ENCODE measurements at places on chromosomes 1 and 21.

- DNase-seq = peak; percentile 8
These were observed 509.7 kb downstream of the AJAP1 start for GRCh38 chr1:5164158-5164557.

GRCh38 chr1:245292553-245292952 is 137.8 kb downstream of the KIF26B start:
- no peak for DNase-seq

DNA sequence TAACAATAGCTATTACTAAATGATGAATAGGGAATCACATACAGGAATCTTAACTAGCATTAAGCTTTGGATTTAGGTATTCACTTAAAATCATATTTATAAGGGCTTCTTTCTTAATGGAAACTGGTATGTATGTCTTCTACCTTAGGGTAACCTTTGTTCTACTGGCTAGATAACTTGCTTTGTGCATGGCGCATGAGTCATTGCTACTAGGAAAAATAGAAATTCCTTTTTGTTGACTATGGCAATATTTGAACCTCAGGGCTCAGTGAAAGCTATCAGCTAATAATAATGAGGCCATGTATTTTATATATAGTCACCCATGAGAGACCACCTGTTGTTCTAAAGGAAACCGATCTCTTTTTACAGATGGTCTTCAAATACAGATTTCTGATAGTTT is 72.5 kb downstream of the RPS6KC1 start:
- no peak for DNase-seq

GRCh38 chr21:33384841-33385331 is 18.3 kb upstream of the IFNGR2 start:
- peak; percentile 47 for DNase-seq

DNA sequence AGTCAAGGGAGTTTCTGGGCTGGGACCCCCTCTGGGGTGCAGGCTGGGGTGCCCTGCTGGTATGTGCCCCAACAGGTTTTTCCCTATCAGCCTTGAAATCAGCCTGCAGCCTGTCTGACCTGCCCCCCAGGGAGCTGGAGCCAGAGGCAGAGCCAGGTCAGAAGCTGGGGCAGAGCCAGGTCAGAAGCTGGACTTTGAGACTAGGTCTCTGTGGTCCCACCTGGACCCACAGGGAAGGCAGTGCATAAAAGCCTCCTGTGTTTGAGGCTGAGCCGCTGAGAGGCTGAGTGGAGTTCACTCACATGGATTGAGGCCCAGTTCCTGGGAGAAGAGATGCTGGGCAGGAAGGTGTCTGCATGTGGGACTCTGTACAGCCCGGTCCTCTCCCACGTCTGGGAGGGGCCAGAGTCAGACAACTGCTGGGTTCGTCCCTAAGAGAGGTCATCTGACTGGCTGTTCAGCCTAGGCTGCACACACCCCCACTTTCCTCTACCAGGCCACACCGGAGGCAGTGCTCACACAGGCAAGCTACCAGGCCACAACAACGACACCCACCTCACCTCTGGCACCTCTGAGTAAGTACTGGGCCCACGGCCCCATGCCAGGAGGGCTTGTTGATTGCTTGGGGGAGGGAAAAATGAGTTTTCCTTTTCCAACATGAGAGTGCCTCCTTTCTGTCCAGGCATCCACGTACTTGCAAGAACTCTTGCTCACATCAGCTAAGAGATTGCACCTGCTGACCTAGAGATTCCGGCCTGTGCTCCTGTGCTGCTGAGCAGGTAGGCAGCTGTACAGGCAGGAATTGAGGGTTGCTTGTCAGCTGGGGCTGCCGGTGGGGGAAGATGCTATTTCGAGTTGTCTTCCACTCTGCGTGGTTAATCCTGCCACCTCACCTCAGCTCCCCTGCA is at the start of gene ANXA9:
Gene ANXA9 (plus strand): TSS at position 488 of the 908 bp plus-strand sequence. CDS start 814 bp downstream, outside the sequence.
- DNase-seq = no peak

DNA sequence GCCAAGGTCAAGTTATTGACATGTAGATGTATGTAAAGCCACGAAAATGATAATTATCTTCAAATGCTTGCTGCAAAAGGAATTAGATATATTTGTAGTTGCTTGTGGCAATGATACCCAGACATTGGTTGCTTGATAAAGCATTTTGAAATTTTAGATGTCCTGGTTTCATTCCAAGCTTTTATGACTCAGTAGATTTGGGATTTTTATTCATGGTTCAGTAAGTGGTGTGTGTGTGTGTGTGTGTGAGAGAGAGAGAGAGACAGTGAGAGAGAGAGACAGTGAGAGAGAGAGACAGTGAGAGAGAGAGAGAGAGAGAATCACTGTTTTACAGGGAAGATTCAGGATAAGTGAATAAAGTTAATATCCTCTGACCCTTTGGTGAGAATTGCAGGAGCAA is 498.2 kb upstream of the C1orf87 start:
- no peak for DNase-seq

GRCh38 chr1:115694805-115695204 is 53.0 kb downstream of the VANGL1 start:
- no peak for DNase-seq

- DNase-seq = peak; percentile 27
These were observed 83.5 kb downstream of the SYF2 start for GRCh38 chr1:25148673-25149300.

DNA sequence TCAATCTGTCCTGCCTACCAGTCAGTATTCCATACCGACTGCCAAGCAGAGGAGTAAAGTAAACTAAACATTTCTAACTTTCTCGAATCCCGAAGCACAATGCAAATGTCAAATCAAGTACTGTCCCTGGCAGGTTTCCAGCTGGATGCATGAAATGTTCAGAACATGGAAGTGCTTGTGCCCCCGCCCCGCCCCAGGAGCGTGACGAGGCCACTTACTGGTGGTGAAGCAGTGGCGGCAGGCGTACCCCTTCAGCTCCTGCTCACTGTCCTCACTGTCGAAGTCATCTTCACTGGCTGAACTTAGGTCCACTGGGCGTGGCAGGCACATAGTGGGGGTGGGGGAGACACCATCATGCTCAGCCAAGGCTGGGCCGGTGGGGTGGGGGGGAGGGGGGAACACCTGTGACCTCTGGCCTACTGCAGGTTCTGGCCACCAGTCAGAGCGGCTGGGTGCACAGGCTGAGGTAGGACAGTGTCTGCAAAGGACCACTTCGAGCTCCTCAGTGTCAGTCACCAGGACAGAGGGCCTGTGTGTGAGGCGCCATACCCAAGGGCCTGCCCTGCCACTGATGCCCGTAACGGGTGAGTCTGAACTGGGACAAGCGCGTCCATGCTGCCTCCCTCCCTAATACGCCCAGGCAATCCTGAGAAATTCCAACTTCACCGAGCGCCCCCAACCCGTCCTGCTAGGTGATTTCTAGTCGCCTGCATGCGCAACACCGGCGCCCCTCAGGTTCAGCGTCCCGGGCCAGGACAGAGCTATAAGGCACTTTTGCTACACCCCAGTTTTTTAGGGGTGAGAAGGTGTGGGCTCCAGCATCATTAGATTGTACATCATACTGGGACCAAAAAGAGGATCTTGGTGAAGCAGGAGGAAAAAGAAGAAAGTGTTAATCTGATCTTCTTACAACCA is 46.9 kb downstream of the SLC45A1 start:
- no peak for DNase-seq

GRCh38 chr21:21921410-21922232 is 923.4 kb downstream of the NCAM2 start:
- no peak for DNase-seq

GRCh38 chr1:12434686-12435085 is 183.3 kb downstream of the DHRS3 start:
- DNase-seq = no peak

DNA sequence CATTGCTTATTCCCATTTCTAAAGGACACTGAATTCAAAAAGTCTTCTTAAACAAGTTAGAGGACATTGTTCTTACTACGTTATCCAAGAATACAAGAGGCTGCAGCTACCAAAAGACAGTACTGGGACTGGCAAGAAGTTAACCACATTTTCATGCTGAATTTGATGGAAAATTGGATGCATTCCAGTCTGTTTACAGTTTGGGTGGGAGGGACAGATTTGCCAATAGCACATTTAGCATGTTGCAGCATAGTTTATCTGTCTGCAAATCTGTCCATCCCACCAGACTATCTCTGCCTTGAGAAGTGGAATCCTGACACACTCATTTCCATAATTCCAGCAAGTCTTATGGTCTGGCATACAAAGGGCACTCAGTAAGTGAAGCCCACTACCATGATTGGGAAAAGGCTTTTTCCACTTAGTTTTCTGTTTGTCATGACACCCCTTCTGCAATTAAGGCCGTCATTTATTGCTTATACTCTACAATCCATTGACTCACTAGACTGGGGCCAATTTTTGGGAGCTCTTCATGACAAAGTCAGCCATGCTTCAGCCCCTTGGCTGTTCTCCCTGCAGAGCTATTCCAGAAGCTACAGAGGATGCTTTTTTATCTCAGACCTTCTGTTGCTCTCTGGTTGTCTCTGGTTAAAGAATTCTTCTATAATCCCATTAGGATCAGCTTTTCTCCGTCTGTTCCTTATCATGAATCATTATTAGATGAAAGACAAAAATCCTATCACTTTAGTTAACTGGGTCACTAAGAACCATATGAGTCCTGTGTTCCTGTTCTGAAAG is 355.8 kb upstream of the PTBP2 start:
- no peak for DNase-seq
